Ascending aorta (tissue), 2 donors: ENCODE measurements at places on chromosomes 13 and 19.

DNA sequence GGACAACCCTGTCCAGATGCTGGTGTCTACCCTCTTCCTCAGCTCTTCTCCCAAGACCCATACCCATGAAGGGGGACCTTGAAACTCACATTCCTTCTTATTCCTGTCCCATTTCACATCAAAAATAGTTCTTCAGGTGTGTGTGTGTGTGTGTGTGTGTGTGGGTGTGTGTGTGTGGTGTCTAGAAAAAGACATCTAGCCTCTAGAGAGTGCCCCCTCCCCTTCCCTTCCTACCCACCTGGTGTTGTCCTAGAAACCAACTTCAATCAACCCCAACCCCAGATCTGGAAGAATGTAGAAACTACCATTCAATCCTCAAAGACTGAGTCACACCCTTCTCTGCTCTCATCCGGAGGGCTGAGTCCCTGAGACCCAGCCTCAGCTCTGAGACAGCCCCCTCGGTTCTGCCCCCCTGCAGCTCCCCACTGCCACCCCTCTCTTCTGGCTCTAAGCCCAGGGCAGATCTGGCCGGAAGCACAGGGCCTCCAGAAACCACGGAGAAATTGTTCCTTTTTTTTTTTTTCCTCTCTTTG lies 3.5 kb downstream of the KCNN4 start:
- DNase-seq = no peak

GRCh38 chr19:7902796-7903243 lies 857 bp upstream of the MAP2K7 start:
- no peak for DNase-seq

GRCh38 chr13:39943711-39944110 lies 288.2 kb downstream of the COG6 start:
- no peak for DNase-seq

DNA sequence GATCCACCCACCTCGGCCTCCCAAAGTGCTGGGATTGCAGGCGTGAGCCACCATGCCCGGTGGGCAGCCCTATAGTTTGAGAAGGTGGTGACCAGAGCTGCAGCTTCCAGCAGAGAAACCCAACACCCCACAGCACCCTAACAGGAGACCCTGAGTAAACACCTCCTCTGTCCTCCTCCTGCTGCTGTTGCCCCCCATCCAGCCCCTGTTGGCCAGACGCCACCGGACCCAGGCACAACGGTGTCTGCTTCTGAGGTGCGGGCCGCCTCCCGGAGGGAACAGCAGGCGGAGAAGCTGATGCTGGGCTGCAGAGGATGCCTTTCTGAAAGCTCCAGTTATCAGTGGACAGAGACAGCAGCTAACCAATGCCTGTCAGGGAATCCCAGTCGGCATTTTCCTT lies 175.5 kb downstream of the COL4A1 start:
- no peak for DNase-seq
